ENCODE measurements at places on chromosomes 4 and X. TPM values are rescaled to one million over a fixed set of nuclear protein-coding genes. Genes with fewer than 3 reads are reported as not detected.

SASH3 gene
- 3.6 TPM for total RNA-seq

DNA sequence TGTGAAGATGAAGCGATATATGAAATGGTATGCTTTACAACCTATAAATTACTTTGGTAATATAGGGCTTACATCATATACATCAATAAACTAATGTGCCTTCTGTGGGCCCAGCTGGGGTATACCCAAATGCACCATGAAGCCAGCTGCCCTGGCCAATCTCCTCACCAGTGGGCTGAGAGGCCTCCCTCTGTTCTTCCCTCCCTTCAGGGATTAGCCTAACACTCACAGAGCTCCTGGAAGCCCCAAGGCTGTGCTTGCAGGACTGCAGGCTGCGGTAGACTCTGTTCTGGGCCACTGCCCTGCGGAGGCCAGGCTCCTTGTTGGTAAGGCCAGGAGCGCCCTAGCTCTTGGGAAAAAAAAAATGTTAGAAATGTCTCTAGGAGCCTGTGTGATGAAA lies 33.9 kb downstream of the PAGE1 start:
- DNase-seq = no peak

DNA sequence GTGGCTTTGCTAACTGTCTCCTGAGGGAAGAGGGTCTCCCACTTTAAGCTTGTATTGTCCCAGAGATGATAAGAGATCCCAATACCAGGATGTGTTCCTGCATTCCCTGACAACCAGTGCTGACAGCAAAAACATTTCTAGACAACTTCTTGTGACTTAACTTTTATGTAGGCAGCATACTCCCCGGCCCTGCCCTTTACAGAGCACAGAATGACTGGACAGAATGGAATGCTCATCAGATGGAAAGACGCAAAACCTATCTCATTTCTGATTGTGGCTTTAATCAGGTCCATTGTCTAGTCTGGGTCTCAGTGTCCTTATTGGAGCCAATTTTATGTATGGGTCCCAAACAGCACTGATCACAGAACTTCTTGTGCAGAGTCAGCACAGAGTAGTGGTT lies 18.2 kb upstream of the PLAC1 start:
- no peak for DNase-seq

DNA sequence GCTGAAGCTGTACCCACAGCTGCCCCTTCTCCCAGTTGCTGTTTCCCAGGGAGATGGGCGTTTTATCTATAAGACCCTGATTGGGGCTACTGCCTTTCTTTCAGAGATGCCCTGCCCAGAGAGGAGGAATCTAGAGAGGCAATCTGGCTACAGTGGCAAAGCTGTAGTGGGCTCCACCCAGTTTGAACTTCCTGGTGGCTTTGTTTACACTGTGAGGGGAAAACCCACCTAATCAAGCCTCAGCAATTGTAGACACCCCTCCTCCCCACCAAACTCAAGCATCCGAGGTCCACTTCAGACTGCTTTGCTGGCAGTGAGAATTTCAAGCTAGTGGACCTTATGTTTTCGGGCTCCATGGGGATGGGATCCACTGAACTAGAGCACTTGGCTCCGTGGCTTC lies 240.4 kb upstream of the AFF2 start:
- no peak for DNase-seq

- DNase-seq = no peak
Observed at GRCh38 chr4:139602776-139603360, 46.8 kb upstream of the SETD7 start.

DNA sequence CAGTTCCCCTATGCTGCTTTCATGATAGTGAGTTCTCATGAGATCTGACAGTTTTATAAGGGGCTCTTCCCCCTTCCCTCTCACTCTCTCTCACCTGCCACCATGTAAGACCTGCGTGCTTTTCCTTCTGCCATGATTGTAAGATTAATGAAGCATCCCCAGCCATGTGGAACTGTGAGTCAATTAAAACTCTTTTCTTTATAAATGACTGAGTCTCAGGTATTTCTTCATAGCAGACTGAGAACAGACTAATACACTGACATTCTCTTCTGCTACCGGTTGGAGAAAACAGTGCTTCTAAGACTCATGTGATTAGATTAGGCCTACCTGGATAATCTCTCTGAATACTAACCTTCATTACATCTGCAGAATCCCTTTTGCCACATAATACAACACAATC lies 45.4 kb upstream of the TRPC5OS start:
- no peak for DNase-seq

GRCh38 chr4:8023696-8024033 lies 84.0 kb upstream of the AFAP1 start:
- no peak for DNase-seq
